ENCODE measurements at places on chromosomes 16 and 17.
A peak's percentile ranks its signal among the peaks of the same experiment; 100 is the strongest.

DNA sequence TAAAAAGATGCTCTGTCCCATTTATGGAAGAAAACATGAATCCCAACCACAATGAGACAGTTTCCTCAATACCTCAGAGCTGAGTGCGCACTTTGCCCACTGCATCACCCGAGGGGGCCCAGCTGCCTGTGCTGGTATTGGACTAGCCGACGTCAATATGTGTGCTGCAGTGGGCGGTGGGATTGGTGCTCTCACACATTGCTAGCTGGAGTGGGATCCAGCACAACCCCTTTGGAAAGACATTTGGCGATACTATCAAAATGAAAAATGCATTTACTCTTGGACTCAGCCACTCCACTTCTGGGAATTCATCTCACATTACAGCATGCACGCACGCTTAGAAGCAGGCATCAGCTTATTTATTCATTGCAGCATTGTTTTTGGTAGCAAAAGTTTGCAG is 289.2 kb upstream of the FOXF1 start:
- DNase-seq, result no peak

GRCh38 chr16:80973991-80974390 is 32.7 kb downstream of the CMC2 start:
- no peak for DNase-seq

- no peak for DNase-seq
Observed at GRCh38 chr17:60151355-60151754, 1.6 kb downstream of the CA4 start.

- no peak for DNase-seq
Observed at GRCh38 chr17:83117583-83117982, 38.2 kb downstream of the METRNL start.

GRCh38 chr17:63955232-63955631 is 17.5 kb downstream of the SCN4A start:
- no peak for DNase-seq

DNA sequence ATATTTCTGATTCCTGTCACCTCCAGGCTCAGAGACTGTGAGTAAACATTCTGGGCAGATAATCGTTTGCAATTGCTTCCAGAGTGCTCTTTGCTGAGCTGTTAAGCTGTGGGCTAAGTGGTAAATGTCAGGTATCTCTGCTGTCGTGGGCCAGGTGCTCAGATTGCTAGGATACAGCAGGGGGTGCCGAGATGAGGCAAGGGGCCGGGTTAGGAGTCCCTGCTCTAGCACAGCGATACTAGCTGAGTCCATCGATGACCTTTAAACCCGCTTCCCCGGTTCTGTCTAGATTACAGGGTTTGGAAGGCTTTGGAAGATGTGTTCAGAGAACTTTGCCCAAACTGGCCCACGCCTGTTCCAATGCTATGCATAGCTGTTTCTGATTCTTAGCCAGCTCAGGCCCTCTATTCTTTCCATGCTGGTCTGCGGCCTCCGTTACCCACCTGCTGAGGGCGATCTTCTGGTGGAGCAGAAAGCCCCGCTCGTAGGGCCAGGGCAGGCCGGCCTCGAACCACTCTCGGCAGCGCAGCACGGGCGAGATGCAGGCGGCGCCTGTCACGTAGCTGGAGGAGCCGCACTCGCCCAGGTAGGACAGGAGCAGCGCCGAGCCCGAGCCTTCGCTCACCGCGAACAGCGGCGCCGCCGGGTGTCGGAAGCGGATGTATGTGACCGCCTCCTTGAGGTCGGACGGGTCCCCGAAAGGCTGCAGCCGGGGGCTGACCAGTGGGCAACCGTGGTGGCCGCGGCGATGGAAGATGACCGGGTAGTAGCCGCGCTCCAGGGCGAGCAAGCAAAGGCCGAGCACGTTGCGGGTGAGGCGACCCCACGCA is 979 bp downstream of the ABHD15 start:
- DNase-seq, result peak; percentile 46

DNA sequence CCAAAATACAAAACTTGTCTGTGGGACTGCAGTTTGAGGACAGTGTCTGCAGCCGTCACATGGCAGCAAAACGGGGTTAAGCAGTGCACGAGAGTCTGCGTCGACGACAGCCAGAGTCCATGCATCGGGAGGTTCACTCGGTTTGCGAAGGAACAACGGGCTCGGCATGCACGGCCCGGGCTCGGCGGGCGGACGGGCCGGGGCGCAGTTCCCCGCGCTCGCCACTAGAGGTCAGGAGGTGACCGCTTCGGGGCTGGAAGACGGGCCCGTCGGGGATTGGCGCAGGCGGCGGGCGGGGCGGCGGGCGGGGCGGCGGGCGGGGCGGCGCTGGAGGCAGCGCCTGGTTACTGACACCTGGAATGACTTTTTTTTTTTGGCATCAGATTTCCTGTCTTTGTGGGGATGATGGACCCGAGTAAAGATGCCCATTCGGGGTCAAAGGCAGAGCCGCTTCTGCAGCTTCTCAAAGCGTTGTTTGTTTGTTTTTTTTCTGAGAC is 6.5 kb downstream of the SCGB1C2 start:
- DNase-seq, result peak; percentile 86

DNA sequence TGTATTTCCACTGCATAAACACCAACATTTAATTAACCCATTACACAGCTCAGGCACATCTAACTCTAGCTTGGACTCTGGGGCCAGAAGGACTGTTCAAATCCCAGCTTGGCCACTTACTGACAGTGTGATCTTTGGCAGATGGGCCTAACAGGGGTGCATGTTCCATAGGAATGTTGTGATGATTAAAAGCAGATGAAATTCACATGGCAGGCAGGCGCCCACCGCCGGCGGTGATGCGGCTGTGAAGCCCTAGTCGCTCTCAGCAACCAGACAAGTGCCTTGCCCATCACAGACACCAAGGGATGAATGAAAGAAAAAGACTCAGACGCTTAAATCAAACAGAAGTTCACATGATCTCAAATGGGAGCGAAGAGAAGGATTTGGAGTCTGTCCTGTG is 84.6 kb upstream of the WSB1 start:
- DNase-seq, result no peak

DNA sequence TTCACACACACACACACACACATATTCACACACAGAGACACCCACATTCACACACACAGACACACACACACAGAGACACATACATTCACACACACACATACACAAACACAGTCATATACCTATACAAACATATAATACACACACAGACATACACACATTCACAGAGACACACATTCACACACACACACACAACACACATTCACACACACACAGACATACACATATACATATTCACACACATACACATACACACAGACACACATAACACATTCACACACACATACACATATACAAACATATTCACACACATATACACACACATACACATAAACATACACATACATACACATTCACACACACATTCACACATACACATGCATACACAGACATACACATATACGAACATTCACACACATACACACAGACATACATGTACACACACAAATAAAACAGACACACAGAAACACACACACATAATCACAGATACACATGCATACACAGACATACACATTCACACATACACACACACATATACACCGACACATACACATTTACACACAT is 7.9 kb downstream of the PRCD start:
- DNase-seq, result no peak

DNA sequence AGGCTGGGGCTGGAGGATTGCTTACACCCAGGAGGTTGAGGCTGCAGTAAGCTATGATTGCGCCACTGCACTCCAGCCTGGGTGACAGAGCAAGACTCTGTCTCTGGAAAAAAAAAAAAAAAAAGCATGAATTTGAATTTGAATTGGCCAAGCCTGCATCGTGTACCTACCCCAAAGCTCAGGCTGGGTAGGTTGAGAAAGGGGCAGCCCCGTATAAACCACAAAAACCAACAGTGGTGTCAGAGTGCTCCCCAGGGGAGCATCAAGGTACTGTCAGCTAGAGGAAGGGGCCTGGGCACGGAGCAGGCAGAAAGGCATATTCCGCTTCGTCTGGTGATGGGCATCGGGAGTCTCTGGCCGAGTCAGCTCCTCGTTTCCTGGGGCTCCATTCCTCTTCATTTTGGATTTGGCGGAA is 40.9 kb downstream of the RAP1GAP2 start:
- no peak for DNase-seq

GRCh38 chr17:1244606-1245012 is 25.6 kb upstream of the BHLHA9 start:
- no peak for DNase-seq

- DNase-seq, result no peak
Observed at GRCh38 chr16:943971-944370, 26.8 kb downstream of the LMF1 start.

- no peak for DNase-seq
Observed at GRCh38 chr17:1559047-1560043, 3.2 kb downstream of the PITPNA start.

DNA sequence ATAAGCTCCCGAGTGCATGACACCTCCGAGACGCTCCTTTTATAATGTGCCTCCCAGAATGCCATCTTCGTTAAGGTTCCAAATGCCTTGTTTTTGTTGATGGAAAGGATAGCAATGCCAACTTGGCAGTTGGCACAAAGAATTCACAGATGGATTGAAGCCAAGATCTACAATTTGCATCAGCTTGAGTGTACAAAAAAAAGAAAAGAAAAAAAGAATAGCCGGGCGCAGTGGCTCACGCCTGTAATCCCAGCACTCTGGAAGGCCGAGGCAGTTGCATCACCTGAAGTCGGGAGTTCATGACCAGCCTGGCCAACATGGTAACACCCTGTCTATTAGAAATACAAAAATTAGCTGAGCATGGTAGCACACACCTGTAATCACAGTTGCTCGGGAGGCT is 7.6 kb downstream of the TBC1D16 start:
- no peak for DNase-seq

- DNase-seq, result peak; percentile 88
Observed at GRCh38 chr17:2416010-2416734, 15.3 kb upstream of the MNT start.

GRCh38 chr17:53668854-53669253 is 153.9 kb upstream of the KIF2B start:
- no peak for DNase-seq

DNA sequence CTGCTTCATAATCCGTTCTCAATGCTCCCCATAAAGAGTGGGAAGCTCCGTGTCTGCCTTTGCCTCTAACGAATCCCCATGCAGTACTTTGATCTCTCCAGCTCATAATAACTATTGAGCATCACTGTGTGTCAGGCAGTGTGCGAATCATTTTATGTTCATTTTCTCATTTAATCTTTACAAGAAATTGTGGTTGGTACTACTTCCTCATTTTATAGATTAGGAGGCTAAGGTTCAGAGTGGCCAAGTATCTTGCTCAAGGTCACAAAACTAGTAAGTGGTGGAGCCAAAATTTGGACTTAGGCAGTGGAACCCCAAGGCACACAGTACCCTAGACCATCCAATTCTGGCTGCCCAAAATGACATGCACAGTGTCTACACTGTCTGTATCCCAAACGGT is 44.8 kb downstream of the ABCC12 start:
- DNase-seq, result no peak

GRCh38 chr17:15915961-15916360 is 29.0 kb upstream of the ADORA2B start:
- no peak for DNase-seq

- DNase-seq, result no peak
Observed at GRCh38 chr16:75494661-75495075, 573 bp downstream of the CHST6 start.

DNA sequence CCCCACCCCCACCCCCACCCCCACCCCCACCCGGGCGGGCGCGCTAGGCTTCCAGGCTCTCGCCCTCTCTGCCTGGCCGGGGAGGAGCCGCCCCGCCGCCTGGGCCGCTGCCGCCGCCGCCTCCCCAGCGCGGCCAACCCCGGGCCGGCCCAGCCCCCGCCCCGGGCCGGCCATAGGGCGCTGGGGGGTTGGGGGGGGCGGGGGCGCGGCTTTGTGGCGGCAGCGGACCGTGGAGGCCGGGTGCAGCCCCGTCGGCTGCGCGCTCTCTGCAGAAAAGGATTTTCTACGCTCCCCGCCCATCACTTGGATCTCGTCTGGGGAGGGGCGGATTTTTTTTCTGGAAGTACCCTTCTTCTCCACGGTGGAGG is 230.9 kb downstream of the MRTFB start:
- no peak for DNase-seq

GRCh38 chr17:41796121-41796895 is 9.8 kb upstream of the JUP start:
- no peak for DNase-seq

DNA sequence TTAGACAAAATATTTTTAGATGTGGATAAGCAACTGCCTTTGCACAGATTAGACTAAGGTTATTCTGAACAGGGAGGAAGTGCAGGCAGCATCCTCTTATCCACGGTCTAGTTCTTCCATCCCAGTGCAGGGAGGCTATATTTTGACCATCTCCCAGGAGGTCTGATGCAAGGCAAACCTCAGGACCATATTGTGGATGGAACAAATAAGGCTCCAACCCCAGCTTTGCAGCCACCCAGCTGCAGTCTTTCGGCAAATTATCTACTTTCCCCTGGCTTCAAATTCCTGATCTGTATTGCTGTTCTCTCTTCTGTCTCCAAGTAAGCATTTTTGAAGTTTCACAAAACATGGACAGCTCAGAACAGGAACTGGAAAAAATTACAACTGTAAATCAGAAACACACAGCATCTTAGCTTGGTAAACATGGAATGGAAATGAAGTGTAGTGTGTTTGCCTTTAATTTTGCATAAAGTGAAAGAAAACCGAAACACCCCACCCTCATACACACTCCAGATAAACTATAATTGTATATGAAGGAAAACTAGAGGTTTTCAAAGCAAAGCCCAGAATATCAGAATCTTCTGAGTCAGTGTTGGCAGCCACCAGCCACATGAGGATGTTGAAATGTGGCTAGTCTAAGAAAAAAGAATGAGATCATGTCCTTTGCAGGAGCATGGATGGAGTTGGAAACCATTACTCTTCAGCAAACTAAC is 33.5 kb upstream of the MON1B start:
- no peak for DNase-seq

- DNase-seq, result no peak
Observed at GRCh38 chr16:54911079-54911478, 19.6 kb upstream of the IRX5 start.

GRCh38 chr17:63918305-63918704 is 334 bp downstream of the GH1 start:
- DNase-seq, result no peak

DNA sequence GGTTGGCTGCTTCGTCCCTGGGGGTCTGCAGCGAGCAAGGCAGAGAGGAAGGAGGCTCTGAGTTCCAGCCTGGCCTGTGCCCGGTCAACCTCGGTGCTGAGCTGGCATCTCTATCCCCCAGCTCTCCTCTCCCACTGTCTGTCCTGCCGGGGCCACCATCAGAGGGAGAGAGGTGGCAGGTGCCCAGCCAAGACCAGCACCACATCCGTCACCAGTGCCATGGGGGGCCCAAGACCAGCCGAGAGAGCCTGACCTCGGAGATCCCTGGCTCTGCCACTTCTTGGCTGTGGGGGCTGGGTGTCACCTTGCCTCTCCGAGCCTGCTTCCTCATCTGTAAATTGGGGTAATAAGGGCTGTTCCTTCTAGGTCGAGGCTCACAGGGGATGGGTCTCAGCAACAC is 560 bp upstream of the P2RX1 start:
- DNase-seq, result no peak

GRCh38 chr17:70375813-70376770 is 206.8 kb downstream of the KCNJ2 start:
- no peak for DNase-seq

Data from T-helper 9 cell (primary cell).